Stimulated activated CD4-positive, alpha-beta T cell treated with anti-CD3 and anti-CD28 coated beads, Interleukin-1b, Interleukin-23, amount 100 ng/mL, for 1 hour (primary cell): ENCODE measurements at places on chromosomes 11 and 22.

- DNase-seq: no peak
These were observed 30.8 kb upstream of the PICK1 start for GRCh38 chr22:38026130-38027111.

GRCh38 chr11:84224042-84224441 is 937.9 kb upstream of the CCDC90B start:
- no peak for DNase-seq

- no peak for DNase-seq
These were observed 272.9 kb downstream of the SWAP70 start for GRCh38 chr11:9936754-9937153.

DNA sequence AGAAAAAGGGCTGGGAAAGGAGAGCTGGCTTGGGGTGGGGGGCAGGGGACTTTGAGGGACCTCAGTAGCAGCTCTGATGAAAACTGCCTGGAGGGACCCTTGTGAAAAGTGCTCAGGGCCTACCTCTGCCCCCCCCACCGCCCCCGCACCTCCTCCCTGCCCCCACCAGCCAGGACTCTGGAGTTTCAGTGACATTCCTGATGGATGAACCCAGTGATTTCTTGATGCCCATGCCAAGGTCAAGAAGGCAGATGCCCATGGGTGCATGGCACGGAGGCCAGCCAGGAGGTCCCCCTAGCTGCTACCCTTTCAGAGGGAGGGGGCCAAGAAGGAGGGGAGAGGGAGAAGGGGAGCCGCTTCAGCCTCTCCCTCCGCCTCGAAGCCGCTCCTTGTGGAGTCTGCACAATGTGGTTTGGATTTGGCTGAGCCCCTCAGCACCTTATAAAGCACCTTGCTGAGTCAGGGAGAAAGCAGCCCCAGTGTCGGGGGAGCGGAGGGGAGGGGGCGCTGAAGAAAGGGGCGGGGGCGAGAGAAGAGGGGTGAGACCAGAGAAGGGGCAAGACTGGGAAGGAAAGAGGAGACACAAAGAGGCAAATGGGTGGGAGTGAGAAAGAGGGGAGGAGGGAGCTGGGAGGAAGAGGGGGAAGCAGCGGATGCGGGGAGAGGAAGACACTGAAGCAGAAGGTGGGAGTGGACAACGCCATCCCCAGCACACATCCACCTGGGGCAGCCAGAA is 2.1 kb upstream of the CLCF1 start:
- no peak for DNase-seq

DNA sequence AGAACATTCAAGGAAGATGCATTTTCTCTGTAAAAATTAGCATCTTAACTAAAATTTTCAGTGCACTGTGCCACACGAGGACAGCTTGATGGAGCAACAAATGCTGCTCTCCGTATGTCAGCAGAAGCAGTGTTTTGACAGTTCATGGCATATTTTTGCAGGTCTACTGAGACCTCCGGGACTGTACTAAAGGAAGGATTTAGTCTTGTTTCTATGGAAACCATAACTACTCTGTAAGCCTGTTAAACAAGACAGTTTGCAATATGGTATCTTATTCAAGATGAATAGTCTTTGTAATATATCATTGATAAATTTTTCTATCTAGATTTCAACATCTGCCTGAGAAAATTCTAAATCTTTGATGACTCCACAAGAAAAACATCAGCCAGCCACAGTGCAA is 184.0 kb upstream of the GUCY1A2 start:
- DNase-seq: no peak
